A549 treated with GW870086 at 1 μM for 4 hours (cell line): ENCODE measurements at places on chromosomes 16 and 17. TPM values are rescaled to one million over a fixed set of nuclear protein-coding genes. Genes with fewer than 3 reads are reported as not detected.

Gene CDRT15
- total RNA-seq: not detected in 5 replicates

Gene TERB1
- not detected in 5 replicates for total RNA-seq

Gene KRT36
- total RNA-seq: 0.07 TPM in 1 of 5 replicates, not detected in the others

Gene MYH13
- not detected in 5 replicates for total RNA-seq

Gene ZKSCAN2
- total RNA-seq: 1.9 to 2.4 TPM (median 2.2 TPM) in 5 replicates

Gene ASPA
- total RNA-seq: not detected in 5 replicates

Gene DCUN1D3
- total RNA-seq: 7.0 to 8.1 TPM (median 7.6 TPM) in 5 replicates

Gene GP1BA
- not detected in 5 replicates for total RNA-seq

Gene MYOCD
- total RNA-seq: 0.49 to 1.2 TPM (median 0.64 TPM) in 5 replicates

Gene GLIS2
- total RNA-seq: 19.7 to 28.0 TPM (median 26.5 TPM) in 5 replicates

Gene C17orf113
- 0.48 to 0.94 TPM (median 0.69 TPM) in 5 replicates for total RNA-seq

Gene NEUROD2
- not detected in 5 replicates for total RNA-seq

Gene MYH8
- not detected in 5 replicates for total RNA-seq

Gene SRSF1
- total RNA-seq: 220 to 294 TPM (median 251 TPM) in 5 replicates

Gene FOXN1
- 0.03 TPM in 2 of 5 replicates, not detected in the others for total RNA-seq

Gene VAT1L
- 0.03 to 0.16 TPM in 2 of 5 replicates, not detected in the others for total RNA-seq

Gene TRIM72
- total RNA-seq: 0.02 to 0.08 TPM (median 0.03 TPM) in 5 replicates

Gene C1QTNF8
- not detected in 5 replicates for total RNA-seq

Gene FGF11
- 0.43 to 1.3 TPM (median 1.1 TPM) in 5 replicates for total RNA-seq

Gene CLEC18A
- 0.11 to 0.25 TPM (median 0.20 TPM) in 5 replicates for total RNA-seq

Gene APRT
- 310 to 457 TPM (median 407 TPM) in 5 replicates for total RNA-seq

Gene ZNF423
- 0.05 to 0.27 TPM (median 0.15 TPM) in 5 replicates for total RNA-seq

Gene SNX20
- not detected in 5 replicates for total RNA-seq

Gene DNAAF8
- total RNA-seq: 0.75 to 1.1 TPM (median 0.79 TPM) in 5 replicates

Gene SLC6A2
- total RNA-seq: 0.03 to 0.07 TPM in 2 of 5 replicates, not detected in the others

Gene STH
- total RNA-seq: not detected in 5 replicates

Gene TBC1D3D
- total RNA-seq: not detected in 5 replicates
